ENCODE measurements at places on chromosomes 3 and 15.

GRCh38 chr3:57556459-57557084, 498 bp downstream of the PDE12 start:
- DNase-seq: peak; percentile 52

- no peak for DNase-seq
These were observed 36.7 kb upstream of the MFGE8 start for GRCh38 chr15:88949734-88950400.

DNA sequence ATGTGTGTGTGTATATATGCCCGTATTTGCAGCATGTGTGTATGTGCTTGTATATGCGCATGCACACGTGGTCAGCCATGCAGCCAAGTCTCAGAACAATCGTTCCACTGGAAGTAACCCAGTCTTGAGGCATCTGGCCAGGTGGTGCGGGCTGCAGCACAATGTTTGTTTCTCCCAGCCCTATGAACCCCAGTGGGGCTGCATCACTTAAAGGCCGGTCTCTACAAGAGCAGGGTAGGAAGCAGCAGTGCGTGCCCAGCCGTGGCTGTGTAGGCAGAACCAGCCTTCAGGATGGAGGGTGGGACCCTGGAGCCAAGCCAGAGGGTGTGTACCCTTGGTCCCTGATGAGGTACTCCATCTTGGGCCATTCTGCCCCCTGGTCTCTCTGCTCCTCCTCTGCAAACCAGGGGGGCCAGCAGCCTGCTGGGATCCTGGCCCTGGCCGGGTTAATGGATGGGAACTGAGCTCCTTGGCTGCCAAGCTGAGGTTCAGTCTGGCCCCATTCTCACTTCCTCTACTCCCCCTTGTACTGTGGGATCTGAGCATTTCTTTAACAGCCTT, 11.8 kb downstream of the KLF13 start:
- DNase-seq: no peak

GRCh38 chr3:179410331-179410730, 40.9 kb downstream of the GNB4 start:
- DNase-seq: no peak

DNA sequence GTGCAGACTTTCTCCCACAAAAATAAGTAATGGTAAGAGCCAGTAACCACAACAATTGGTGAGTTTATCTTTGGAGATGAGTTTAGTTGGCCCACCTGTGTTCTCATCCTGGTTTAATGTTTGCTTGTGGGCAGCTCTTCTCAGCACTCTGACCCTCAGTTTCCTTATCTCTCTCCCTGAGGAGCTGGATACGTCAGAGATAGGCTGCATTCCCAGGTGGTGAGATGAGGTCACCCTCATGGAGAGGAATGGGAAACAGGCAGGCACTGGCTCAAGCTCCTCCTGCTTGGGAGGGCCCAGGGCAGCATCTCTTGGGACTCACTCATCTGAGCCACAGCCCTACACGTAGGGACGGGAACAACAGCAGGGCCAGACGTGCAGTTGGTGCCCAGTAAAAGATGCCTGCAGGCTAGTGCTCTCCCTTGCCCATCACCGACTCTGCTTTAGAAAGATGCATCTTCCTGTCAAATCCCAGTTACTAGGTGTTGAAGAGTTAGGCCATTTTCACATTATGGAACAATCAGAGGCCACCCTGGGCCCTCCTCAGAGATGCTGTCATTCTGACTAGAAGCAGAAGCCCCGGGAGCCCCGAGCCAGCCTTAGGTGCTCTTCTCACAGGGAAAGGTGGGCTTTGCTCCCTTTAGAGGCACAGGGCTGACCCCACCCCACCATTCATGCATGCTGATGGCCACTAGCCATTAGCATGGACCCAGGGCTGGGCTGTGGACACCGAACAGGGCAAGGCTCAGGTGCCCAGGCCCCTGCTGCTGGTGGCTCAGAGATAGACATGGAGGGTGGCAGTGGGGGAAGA, 59.7 kb downstream of the GRIP2 start:
- peak; percentile 96 for DNase-seq

DNA sequence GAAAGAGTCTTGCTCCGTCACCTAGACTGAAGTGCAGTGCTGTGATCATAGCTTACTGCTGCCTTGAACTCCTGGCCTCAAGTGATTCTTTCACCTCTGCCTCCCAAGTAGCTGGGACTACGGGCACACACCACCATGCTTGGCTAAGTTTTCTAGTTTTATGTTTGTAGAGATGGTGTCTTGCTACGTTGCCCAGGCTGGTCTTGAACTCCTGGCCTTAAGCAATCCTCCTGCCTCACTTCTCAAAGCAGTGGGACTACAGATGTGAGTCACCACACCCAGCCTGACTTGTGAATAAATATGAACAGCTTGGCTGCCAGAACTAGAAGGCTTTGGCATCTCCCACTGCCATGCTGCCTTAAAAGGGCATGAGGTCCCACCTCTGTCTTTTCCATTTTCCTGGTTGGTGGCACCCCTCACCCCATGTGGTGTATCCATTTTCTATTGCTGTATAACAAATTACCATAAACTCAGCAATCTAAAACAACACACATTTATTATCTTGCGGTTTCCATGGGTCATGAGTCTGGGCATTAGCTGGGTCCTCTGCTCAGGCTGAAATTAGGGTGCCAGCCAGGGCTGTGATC, 44.3 kb downstream of the PTPRG start:
- DNase-seq: no peak

GRCh38 chr15:73948396-73948795, 22.1 kb downstream of the LOXL1 start:
- DNase-seq: no peak

- no peak for DNase-seq
These were observed 49.1 kb upstream of the UTS2B start for GRCh38 chr3:191379446-191379845.
